ENCODE measurements at places on chromosomes 1 and 21.

DNA sequence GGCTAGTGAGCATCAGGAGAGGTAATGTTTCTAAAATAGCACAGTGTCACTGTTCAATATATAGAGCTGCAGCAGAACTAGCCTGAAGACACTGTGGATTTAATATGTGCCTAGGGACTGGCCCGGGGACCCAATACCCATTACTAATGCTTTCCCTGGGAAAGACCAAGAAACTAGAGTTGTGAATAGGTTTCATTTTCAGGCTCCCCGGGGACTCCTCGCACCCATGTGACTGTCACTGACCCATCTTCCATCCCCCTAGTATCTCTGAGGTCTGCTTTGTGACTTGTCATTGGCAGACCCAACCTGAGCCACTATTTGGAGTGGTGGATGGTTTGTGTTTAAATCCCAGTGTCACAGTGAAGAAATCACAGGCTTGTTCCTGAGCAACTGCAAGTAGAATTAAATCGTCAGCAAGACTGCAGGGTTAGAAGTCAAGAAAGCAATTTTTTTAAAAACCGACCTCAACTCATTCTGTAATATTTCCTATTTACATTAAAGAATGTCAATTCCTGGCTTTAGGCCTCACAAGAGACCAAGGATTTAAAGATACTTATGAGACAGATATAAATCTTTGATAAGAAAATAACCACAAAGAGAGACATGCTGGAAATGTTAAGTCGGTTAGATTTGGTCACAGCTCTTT is 130.0 kb upstream of the TNR start:
- H3K36me3 ChIP-seq: no peaks in the 10 kb centered on the region
- H3K4me1 ChIP-seq: no peaks in the 10 kb centered on the region
- DNase-seq: no peak
- H3K4me3 ChIP-seq: no peak overlapping the region
- H3K27me3 ChIP-seq: no peaks in the 10 kb centered on the region

- peaks cover 10% of the 10 kb centered on the region for H3K4me1 ChIP-seq
- H3K36me3 ChIP-seq: no peaks in the 10 kb centered on the region
- H3K27me3 ChIP-seq: no peaks in the 10 kb centered on the region
- DNase-seq: no peak
- no peak overlapping the region for H3K4me3 ChIP-seq
- no peak overlapping the region for H3K27ac ChIP-seq
These were observed 54.9 kb upstream of the RAB3GAP2 start for GRCh38 chr1:220327106-220327505.

- no peak overlapping the region for H3K27ac ChIP-seq
- H3K4me3 ChIP-seq: no peak overlapping the region
- DNase-seq: peak; percentile 46
- H3K4me1 ChIP-seq: peaks cover 24% of the 10 kb centered on the region
- no peaks in the 10 kb centered on the region for H3K36me3 ChIP-seq
These were observed 78.6 kb downstream of the SLC25A24 start for GRCh38 chr1:108121358-108122143.

GRCh38 chr1:168964478-168964877 is 142.0 kb upstream of the ATP1B1 start:
- H3K36me3 ChIP-seq: no peaks in the 10 kb centered on the region
- no peak overlapping the region for H3K4me3 ChIP-seq
- peaks cover 6% of the 10 kb centered on the region for H3K4me1 ChIP-seq
- no peak overlapping the region for H3K27ac ChIP-seq
- H3K27me3 ChIP-seq: no peaks in the 10 kb centered on the region

DNA sequence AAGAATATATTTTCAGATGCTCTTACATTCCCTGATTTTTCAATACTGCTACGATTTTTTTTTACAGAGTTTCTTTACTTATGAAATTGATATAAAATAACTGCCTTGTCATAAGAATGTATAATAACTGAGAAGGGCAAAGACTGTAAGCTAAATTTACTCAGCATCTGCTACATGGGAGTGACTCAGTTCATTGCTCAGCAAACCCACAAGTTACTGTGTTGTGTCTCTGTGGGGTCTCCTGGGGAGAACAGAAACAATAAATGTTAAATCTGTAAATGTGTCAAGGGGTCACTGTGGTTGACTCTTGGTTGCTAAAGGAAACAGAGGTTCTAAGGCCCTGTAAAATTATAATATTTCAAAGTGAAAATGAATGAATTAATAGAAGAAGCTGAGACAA is 210.3 kb upstream of the CACYBP start:
- H3K27ac ChIP-seq: no peak overlapping the region
- no peak for DNase-seq
- no peak overlapping the region for H3K4me3 ChIP-seq

- no peak for DNase-seq
- H3K4me1 ChIP-seq: no peaks in the 10 kb centered on the region
- no peak overlapping the region for H3K4me3 ChIP-seq
- H3K36me3 ChIP-seq: no peaks in the 10 kb centered on the region
These were observed 78.9 kb downstream of the CLEC20A start for GRCh38 chr1:178417858-178418257.

DNA sequence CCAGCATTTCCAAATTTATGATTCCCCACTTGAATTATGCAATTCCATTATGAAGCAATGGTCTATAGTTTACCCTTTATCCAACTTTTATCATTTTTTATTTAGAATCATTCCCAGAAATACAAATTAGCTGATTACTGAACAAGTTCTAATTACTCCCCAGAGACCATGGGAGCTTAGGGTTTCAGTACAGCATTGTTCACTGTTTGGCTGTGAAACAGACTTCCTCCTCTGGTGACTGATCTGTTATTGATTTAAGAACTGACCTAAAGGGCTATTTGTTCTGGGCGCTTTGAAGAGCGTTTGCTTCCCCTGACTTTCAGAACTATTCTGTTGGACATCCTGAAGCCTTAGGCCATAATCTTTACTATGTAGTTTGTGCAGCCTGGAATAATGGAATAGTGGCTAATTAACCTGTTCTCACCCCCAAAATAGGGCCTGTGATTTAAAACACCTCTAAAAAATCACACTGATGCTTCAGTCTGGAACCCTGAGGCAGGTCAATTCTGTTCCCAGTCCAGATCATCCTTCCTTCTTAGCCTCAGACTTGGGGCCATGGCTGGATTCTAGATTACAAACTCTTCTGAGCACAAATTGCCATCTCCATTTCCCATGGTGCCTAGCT is 58.7 kb downstream of the ALG14 start:
- H3K36me3 ChIP-seq: no peaks in the 10 kb centered on the region
- no peak overlapping the region for H3K4me3 ChIP-seq
- peaks cover 2% of the 10 kb centered on the region for H3K4me1 ChIP-seq
- peak; percentile 15 for DNase-seq

GRCh38 chr1:201218409-201218808 is 27.8 kb downstream of the IGFN1 start:
- H3K36me3 ChIP-seq: no peaks in the 10 kb centered on the region
- no peak overlapping the region for H3K4me3 ChIP-seq
- no peak for DNase-seq
- no peaks in the 10 kb centered on the region for H3K4me1 ChIP-seq

DNA sequence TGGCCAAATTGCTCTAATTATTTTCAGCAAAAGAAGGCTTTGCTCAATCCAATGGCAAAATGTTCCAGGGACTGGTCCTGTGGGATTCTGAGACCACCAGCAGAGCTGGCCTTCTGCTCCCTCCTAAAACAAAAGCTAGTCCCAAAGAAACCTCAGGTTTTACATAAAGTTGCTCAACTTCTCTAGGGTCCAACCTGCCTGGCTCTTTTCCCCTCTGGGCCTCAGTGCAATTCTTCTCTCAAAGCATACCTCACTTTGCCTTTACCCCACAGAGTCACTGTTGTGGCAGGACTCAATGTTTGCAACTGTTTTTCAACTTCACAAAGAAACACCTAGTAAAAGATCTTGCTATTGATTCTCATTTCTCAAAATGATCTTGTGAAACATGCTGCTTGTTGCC is 39.8 kb downstream of the TBX15 start:
- H3K4me1 ChIP-seq: no peaks in the 10 kb centered on the region
- no peak overlapping the region for H3K4me3 ChIP-seq
- DNase-seq: no peak
- H3K27me3 ChIP-seq: no peaks in the 10 kb centered on the region

- H3K27ac ChIP-seq: no peak overlapping the region
- H3K36me3 ChIP-seq: no peaks in the 10 kb centered on the region
- H3K27me3 ChIP-seq: no peaks in the 10 kb centered on the region
- no peaks in the 10 kb centered on the region for H3K4me1 ChIP-seq
- no peak overlapping the region for H3K4me3 ChIP-seq
These were observed 66.9 kb downstream of the TRABD2B start for GRCh38 chr1:47930210-47930840.

- DNase-seq: no peak
- no peak overlapping the region for H3K4me3 ChIP-seq
- H3K27me3 ChIP-seq: peaks cover 9% of the 10 kb centered on the region
- no peak overlapping the region for H3K27ac ChIP-seq
- peaks cover 4% of the 10 kb centered on the region for H3K4me1 ChIP-seq
These were observed 2.8 kb downstream of the RGS8 start for GRCh38 chr1:182681568-182681912.

DNA sequence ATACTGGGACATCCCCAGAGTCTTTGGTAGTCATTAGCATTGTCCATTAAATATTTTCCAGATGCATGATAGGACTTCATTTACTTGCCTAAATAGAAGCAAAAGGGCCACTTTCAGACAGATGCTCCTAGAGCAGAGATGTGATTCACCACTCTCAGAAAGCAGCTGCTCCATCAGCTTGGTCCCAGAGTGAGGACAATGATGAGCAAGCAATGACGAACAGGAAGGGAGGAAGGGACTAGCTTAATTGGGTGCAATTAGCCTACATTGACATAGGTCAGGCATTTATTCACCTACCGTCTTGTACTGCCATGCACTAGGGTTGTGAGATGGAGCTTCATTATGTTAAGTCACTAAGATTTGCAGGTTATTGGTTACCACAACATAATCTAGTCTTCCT is 85.1 kb upstream of the PLXNA2 start:
- H3K27ac ChIP-seq: no peak overlapping the region
- DNase-seq: no peak
- H3K4me1 ChIP-seq: no peaks in the 10 kb centered on the region
- no peaks in the 10 kb centered on the region for H3K36me3 ChIP-seq

DNA sequence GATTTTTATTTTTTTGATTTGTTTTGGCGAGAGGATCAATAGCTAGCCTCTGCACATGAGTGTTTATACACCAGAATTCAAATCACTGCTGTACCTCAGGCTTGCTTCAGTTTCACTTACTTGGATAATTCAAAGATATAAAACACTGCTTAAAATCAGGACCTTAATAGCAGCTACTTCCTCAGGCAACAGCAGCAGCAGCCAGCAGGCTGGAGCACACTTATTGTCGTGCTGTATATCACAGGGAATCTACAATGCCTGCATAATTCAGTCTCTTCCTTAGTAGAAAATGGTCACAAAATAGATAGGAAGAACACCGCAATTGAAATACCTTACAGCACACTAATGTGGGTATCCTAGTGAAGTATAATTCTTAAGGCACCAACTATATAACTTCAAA is 497.3 kb downstream of the NEGR1 start:
- no peak overlapping the region for H3K4me3 ChIP-seq
- H3K27me3 ChIP-seq: no peaks in the 10 kb centered on the region
- no peaks in the 10 kb centered on the region for H3K36me3 ChIP-seq
- no peak overlapping the region for H3K27ac ChIP-seq
- no peak for DNase-seq
- H3K4me1 ChIP-seq: no peaks in the 10 kb centered on the region

- H3K4me3 ChIP-seq: no peak overlapping the region
- no peaks in the 10 kb centered on the region for H3K27me3 ChIP-seq
- H3K27ac ChIP-seq: no peak overlapping the region
- H3K36me3 ChIP-seq: no peaks in the 10 kb centered on the region
- H3K4me1 ChIP-seq: no peaks in the 10 kb centered on the region
- no peak for DNase-seq
These were observed 10.7 kb downstream of the CDC7 start for GRCh38 chr1:91511386-91511785.

DNA sequence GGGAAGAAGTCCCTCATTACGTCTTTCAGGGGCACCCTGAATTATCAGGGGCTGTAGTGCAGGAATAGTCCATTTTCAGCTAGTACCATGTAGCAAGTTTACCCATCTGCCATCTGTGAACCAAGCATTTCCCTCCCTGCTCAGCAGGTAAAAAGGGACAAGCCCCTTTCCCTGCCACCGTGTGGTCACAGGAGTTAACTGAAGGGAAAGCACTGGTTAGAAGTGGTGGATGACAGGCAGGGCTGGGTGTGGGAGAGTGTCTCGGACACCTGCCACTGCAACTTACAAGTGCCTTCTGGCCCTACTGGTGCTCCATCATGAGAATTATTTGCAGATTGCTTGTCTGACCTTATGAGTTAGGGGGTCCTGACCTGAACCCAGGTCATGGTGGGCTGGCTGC is 32.0 kb upstream of the IGSF5 start:
- H3K27ac ChIP-seq: no peak overlapping the region
- no peaks in the 10 kb centered on the region for H3K27me3 ChIP-seq
- H3K36me3 ChIP-seq: no peaks in the 10 kb centered on the region
- no peak overlapping the region for H3K4me3 ChIP-seq
- H3K4me1 ChIP-seq: peaks cover 3% of the 10 kb centered on the region
- no peak for DNase-seq

- H3K4me1 ChIP-seq: peaks cover 23% of the 10 kb centered on the region
- H3K36me3 ChIP-seq: no peaks in the 10 kb centered on the region
- H3K27me3 ChIP-seq: no peaks in the 10 kb centered on the region
These were observed 68.1 kb downstream of the URB2 start for GRCh38 chr1:229694053-229694693.

GRCh38 chr1:178188306-178188705 is 94.4 kb downstream of the RASAL2 start:
- H3K27ac ChIP-seq: no peak overlapping the region
- no peaks in the 10 kb centered on the region for H3K27me3 ChIP-seq
- DNase-seq: no peak

GRCh38 chr1:89047734-89048133 is 17.3 kb downstream of the GBP1 start:
- DNase-seq: no peak
- no peak overlapping the region for H3K27ac ChIP-seq
- H3K27me3 ChIP-seq: no peaks in the 10 kb centered on the region
- H3K4me1 ChIP-seq: no peaks in the 10 kb centered on the region

GRCh38 chr1:59979666-59980065 is 53.1 kb upstream of the CYP2J2 start:
- H3K27ac ChIP-seq: no peak overlapping the region
- H3K4me1 ChIP-seq: no peaks in the 10 kb centered on the region
- H3K4me3 ChIP-seq: no peak overlapping the region
- H3K36me3 ChIP-seq: no peaks in the 10 kb centered on the region

GRCh38 chr1:47661040-47661439 is 223.2 kb downstream of the FOXD2 start:
- H3K36me3 ChIP-seq: no peaks in the 10 kb centered on the region
- H3K27ac ChIP-seq: no peak overlapping the region
- no peak overlapping the region for H3K4me3 ChIP-seq
- no peaks in the 10 kb centered on the region for H3K27me3 ChIP-seq
- no peaks in the 10 kb centered on the region for H3K4me1 ChIP-seq
- no peak for DNase-seq

- no peaks in the 10 kb centered on the region for H3K27me3 ChIP-seq
- H3K36me3 ChIP-seq: no peaks in the 10 kb centered on the region
- no peaks in the 10 kb centered on the region for H3K4me1 ChIP-seq
- DNase-seq: no peak
These were observed 85.9 kb upstream of the IVNS1ABP start for GRCh38 chr1:185402930-185403329.
